Stimulated activated CD4-positive, alpha-beta T cell treated with anti-CD3 and anti-CD28 coated beads, Interleukin-12 subunit alpha, Interleukin-12 subunit beta, amount 100 ng/mL, for 48 hours (primary cell): ENCODE measurements at places on chromosomes 11 and 22.

- DNase-seq = peak; percentile 49
Observed at GRCh38 chr22:45671783-45672563, at the start of gene ATXN10. TSS of gene ATXN10 (plus strand) at chr22:45671834. CDS start at chr22:45672064, 230 bp downstream.

GRCh38 chr11:68448604-68449011, 11.9 kb upstream of the PPP6R3 start:
- DNase-seq = no peak

DNA sequence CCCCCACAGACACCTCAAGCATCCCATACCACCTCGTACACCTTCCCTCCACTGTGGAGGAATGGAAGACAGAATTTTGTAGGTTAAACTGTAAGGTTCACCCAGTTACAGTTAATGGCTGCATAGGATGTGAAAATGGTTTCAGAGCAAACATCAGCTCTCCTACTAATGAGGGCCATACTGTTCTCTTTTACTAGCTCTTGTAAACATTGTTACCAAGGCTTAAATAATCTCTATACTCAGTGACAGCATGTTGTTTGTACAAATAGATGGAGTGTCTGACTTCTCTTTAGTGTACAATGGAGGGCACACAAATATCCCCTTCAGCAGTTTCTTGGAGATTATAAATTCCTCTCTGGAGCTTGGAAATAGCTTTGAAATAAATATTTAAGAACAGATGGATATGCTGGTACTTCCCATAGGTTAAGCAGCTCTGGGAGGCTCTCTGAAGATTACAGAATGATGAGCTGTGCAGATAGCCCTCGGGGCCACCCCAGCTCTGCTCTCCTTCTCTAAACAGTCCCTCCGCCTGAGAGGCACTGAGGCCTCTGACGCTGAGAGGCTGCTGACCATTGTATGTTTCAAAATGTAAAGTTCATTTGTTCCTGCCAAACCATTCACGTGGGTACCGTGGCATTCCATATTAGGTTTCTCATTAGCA, 25.7 kb downstream of the TTC12 start:
- DNase-seq = no peak

DNA sequence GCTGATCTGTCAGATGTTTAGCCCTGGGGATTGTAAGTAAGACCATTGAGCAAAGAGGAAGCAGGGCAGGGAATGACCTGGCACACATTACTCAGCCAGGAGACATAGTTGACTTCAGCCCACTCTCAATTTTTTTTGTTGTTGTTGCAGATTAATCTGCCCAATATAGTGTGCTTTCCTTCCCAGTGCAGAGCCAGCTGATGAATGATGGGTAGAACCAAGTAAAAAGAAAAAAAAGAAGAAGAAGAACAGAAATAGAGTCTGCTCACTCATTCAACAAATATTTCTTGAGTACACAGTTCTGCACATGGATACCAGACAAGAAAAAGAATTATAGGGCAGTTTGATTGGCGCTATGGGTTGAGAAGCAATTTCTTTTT, 292.7 kb downstream of the ETS1 start:
- DNase-seq = no peak

GRCh38 chr11:14642873-14643696, 519 bp upstream of the PDE3B start:
- DNase-seq = no peak

GRCh38 chr11:95305705-95306104, 74.7 kb upstream of the SESN3 start:
- no peak for DNase-seq

GRCh38 chr22:48425641-48426040, 1402.0 kb downstream of the BRD1 start:
- DNase-seq = no peak

DNA sequence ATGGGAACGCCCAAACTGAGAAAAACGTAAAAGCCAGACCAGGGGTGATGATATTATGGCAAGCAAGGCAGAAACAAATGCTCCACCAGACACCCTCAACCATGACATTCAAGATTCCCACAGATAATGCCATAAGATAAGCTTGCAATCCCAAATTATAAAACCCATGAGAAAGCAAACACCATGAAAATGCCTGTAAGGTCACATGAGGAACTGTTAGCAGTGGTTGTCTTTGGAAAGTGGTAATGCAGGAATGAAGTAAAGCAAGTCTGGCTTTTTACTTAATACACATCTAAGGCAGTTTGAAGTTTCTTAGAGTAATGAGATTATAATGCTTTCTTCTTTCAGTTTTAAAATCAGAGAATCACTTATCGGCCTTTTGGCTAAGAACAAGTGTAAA, 111.0 kb downstream of the MN1 start:
- DNase-seq = no peak
